DMS 273 treated with DMSO at 0.1 percent for 48 hours (cell line): ENCODE measurements at places on chromosomes 12 and 14.

- DNase-seq: no peak
Observed at GRCh38 chr12:105428793-105429395, 98.4 kb downstream of the C12orf75 start.

GRCh38 chr12:80864046-80864735 lies 73.5 kb downstream of the LIN7A start:
- no peak for DNase-seq

- DNase-seq: no peak
Observed at GRCh38 chr14:20712904-20713303, 24.3 kb downstream of the ANG start.

GRCh38 chr12:43921666-43922337 lies 85.9 kb downstream of the TMEM117 start:
- DNase-seq: no peak

GRCh38 chr12:56658921-56659320 lies 13.1 kb upstream of the ATP5F1B start:
- DNase-seq: no peak

DNA sequence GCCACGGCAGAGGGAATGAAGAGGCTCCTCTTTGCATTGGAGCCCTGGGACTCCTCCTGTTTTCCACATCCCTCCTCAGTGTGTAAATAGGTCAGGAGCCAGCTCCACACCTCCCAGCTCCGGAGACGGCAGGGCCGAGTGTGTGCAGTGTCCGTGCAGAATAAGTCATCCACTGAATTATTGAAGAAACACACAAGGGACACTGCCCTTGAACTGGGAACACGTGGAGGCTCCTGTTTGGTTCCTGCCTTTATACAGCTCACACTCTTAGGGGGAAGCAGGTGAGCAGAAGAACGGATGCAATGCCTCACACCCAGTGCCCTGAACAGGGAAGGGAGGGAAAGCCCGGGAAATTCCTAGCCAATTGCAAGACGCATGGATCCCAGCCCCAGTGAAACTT lies 10.4 kb upstream of the FZD10 start:
- DNase-seq: no peak

DNA sequence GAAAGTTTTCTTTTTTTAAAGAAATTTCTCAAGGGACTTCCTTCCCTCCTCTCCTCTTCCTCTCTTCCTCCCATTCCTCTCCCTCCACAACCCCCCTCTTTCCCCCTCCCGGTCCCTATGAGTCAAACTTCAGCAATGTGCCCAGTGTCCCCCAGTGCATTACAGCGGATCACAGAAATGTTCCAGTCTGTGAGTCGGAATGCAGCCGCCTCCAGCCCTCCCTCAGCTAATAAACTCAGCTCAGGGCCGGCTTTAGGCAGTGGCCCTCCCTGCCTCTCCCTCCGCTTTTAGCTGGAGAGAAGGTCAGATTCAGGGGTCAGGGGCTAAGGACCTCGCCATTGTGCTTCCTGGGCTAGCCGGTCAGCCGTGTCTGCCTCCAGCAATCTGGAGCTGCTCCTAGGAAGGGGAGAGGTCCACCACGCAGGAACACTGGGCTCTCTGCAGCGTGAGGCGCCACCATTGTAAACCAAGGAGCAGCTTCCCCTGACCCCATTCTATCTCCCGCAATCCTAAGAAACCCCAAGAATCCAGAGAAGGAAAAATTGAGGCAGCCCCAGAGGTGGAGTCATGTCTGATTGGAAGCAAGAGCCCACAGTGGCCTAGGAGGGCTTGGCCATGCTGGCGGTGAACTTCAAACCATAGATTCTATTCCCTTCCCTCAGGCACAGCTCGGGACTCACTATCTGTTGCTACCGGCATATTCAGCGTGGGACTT lies 1.1 kb upstream of the HDAC7 start:
- no peak for DNase-seq

- DNase-seq: no peak
Observed at GRCh38 chr12:46649433-46649832, 176.4 kb downstream of the SLC38A4 start.
